ENCODE measurements at places on chromosomes 11 and 22. TPM values are rescaled to one million over a fixed set of nuclear protein-coding genes. Genes with fewer than 3 reads are reported as not detected.
A peak's percentile ranks its signal among the peaks of the same experiment; 100 is the strongest.

The RAB39A gene
- polyA plus RNA-seq, result 1.2 TPM

The DDX10 gene
- 79.5 TPM for polyA plus RNA-seq

The PLA2G3 gene
- 0.18 TPM for polyA plus RNA-seq

The SLC22A12 gene
- polyA plus RNA-seq, result 3.8 TPM

The MCAT gene
- polyA plus RNA-seq, result 21.6 TPM

GRCh38 chr22:32545801-32546200 lies 71.2 kb downstream of the FBXO7 start:
- no peak for DNase-seq

GRCh38 chr11:45805305-45806071 lies 539 bp downstream of the SLC35C1 start:
- DNase-seq, result peak; percentile 27

DNA sequence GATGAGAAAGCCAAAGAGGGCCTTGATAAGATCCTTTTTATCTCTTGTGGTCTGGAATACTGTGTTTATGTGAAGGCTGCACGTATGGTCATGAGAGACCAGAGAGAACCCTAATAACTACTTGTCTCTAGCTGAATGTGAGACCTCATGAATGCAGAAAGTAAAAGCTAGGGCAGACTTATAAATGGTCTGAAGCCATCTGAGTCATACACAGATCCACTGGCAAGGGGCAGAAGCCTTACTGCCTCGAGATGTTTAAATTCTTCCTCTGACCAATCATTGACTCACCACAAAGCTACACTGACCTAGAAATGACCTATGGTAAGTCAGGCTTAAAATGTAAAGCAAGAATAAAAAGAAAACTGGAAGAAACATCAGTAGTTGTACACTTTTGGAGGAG lies 22.7 kb upstream of the OR4B1 start:
- DNase-seq, result no peak

DNA sequence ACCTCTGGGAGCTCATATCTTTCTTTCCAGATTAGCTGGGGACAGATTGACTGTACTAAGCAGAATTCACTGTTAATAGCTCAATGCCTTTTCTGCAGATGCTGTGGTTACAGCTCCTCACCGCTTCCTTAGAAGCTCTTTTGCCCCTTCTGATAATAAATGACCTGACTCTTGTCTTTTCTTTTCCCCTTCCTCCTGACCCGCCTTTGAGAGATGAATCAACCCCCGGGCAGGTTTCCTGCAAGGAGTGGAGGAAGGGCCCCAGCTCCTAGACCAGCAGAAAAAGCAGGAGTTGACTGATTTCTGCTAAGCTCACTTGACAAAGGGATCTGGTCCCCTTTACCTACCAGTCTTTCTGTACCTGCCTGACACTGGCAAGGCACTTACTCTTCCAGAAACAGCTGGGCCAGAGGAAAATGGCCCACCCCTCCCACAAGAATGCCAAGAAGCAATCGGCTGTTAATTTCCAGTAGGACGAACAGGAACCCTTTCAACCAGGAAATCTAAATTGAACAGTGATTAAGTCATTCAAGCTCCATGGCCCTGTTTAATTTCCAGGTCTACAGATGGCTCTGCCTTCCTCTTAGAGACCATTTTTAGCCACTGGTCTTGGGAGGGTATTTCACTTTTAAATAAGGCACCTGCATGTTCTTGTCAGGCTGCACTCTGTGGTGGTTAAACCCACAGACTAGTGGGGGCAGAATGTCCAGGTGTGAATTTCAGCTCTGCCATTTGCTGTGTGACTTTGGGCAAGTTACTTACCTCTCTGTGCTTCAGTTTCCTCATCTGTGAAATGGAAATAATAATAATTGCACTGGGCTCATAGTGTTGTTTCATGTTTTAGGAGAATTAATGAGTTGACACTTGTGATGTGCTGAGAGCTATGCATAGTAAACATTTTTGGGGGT lies 67.5 kb downstream of the PRR5L start:
- no peak for DNase-seq

- no peak for DNase-seq
These were observed 21.6 kb downstream of the APOL5 start for GRCh38 chr22:35739076-35739930.

- no peak for DNase-seq
These were observed at the start of gene XKR3 for GRCh38 chr22:16824716-16825687. Gene XKR3, minus strand, starts transcription at chr22:16825411. Its CDS starts 17,338 bp downstream, at chr22:16808073.

GRCh38 chr22:27810609-27811151 lies 9.1 kb upstream of the MN1 start:
- DNase-seq, result no peak

DNA sequence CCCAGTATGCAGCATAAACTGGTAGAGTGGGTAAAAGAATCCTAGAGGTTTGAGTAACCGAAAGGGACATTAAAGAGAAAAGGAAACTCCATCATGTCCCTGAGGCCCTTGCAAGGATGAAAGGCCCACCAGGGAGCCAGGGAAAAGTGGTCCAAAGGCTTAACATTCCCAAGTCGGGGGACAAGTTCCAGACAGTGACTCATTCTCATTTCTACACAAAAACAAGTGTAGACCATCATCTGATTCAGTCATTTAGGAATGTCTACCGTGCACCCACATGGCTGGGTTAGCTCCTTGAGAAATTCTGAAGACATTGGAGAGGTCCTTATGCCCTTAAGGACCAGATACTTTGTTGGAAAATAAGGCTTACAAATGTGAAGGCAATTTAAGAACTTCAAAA lies 4.8 kb upstream of the NOX4 start:
- DNase-seq, result no peak

- DNase-seq, result no peak
These were observed 110.2 kb downstream of the TRIM29 start for GRCh38 chr11:120027546-120028180.

- DNase-seq, result no peak
These were observed 791.3 kb upstream of the KIRREL3 start for GRCh38 chr11:127791844-127792243.

GRCh38 chr11:5994791-5995190 lies 8.0 kb upstream of the OR52L1 start:
- DNase-seq, result no peak

GRCh38 chr22:48843640-48844039 lies 984.0 kb downstream of the BRD1 start:
- DNase-seq, result no peak

GRCh38 chr22:43859621-43860020 lies 2.7 kb downstream of the SULT4A1 start:
- no peak for DNase-seq
